ENCODE measurements at places on chromosomes 7 and 10.

GRCh38 chr10:77463499-77463898 is 174.1 kb downstream of the KCNMA1 start:
- no peak for DNase-seq

GRCh38 chr7:124263232-124263827 is 230.5 kb upstream of the TMEM229A start:
- no peak for DNase-seq

DNA sequence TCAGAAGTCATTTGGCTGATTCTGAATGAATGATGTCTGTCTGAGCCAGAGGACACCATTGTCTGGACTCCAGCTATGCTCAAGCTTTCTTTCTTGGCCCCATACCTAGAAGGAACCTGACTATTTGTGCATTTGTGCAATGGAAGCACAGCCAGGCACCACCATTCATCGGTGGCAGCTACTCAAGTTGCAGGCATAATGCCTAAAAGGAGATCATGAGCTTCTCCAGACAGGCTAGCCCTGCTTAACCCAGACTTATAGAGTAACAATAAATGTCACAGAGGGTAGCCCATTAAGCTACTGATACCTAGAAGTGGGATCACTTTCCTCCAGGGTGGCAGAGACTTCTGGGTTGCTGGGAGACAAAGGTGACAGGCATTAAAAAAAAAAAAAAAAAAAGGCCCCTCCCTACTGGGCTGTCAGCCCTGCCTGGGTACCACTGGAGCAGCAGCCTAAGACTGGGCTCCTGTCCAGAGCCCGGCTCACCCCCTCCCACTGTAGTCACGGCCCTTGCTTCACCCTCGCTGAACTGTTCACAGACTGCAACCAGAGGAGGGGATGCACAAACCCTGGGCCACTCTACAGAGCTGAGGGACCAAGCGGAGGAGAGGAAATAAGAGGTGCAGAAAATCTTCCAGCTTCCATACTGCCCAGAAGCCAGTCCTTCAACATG is 75.4 kb upstream of the ATP6V0A4 start:
- no peak for DNase-seq

- no peak for DNase-seq
Observed at GRCh38 chr10:42783181-42783549, 570 bp downstream of the BMS1 start.

DNA sequence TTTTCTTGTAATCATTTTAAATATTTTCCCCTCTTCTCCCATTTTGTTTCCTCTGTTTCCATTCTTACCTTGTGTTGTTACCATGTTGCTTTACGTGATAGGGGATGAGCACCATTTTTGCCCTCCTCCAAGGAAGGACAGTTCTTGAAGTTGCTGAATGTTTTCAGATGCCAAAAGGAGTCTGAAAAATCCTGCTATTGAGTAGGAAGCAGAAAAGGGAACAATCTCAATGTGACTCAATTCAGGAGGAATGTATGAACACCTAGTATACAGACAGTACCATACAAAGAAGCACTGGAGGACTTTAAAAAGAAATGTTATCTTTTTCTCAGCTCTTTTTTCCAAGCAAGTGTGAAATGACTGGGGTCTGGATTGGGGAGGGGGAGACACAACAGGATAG is 5.1 kb upstream of the NAMPT start:
- no peak for DNase-seq

DNA sequence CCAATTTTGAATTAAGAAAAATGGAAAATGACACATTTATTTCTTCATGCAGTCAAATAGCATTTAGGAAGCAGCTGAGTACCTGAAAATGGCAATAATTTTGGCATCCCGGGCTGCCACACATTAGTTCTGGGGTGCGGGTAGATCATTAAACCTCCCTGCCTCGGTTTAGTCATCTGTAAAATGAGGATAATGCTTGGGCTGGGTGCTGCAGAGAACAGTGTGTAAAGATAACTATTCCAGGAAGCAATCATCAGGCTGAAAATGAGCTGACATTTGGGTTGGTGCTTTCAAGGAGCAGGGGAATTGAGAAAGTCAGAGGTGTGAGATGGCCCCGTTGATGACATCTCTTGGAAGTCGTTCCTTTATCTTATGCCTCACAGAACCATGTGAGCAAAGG is 767.2 kb downstream of the PHTF2 start:
- no peak for DNase-seq

DNA sequence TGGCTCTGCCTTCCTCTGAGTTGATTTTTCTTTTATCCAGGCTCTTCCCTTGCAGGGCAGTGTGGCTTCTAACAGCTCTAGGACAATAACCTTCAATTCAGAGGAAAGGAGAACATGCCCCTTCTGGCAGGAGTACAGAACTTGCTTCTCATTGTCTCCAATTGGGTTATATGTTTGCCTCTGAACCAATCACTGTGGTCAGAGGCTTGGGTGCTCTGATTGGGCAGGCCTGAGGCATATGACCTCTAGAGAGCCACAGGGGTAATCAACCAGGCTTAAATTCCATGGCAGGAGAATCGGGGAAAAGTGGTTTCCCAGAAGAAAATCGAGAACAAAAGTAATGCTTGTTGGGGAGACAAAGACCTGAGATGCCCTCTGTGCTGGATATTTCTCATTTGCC is 240.0 kb downstream of the REEP3 start:
- no peak for DNase-seq

GRCh38 chr10:60652628-60653027 is 125.7 kb upstream of the CDK1 start:
- DNase-seq: no peak

GRCh38 chr10:31822150-31822549 is 106.5 kb downstream of the ARHGAP12 start:
- DNase-seq: no peak

DNA sequence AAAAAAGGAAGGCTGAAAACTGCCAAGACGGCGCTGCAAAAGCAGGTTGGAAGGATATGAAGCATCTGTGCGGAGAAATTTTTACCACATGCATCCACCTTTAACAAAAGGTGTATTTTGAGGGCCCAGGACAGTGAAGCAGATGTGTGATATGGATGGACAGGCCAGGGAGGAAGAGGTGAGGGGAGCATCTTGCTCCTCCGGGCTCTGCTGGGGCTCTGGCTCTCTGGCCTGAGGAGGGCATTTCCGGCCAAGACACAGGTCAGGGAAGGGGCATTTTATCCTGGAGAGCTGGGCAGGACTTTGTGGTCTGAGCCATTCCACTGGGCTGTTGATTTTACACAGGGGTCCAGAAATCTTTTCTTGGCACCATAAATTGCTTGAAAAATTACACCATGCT is 175.1 kb downstream of the ZMYND11 start:
- DNase-seq: no peak

DNA sequence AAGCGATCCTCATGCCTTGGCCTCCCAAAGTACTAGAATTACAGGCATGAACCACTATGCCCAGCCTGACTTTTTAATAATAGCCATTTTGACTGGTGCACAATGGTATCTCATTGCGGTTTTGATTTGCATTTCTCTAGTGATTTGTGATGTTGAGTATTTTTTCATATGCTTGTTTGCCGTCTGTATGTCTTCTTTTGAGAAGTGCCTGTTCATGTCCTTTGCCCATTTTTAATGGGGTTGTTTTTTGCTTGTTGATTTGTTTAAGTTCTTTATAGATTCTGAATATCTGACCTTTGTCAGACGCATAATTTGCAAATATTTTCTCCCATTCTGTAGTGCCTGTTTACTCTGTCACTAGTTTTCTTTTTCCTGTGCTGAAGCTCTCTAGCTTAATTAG is 219.2 kb upstream of the CTBP2 start:
- no peak for DNase-seq

GRCh38 chr10:132194726-132195125 is 8.0 kb downstream of the DPYSL4 start:
- DNase-seq: no peak

DNA sequence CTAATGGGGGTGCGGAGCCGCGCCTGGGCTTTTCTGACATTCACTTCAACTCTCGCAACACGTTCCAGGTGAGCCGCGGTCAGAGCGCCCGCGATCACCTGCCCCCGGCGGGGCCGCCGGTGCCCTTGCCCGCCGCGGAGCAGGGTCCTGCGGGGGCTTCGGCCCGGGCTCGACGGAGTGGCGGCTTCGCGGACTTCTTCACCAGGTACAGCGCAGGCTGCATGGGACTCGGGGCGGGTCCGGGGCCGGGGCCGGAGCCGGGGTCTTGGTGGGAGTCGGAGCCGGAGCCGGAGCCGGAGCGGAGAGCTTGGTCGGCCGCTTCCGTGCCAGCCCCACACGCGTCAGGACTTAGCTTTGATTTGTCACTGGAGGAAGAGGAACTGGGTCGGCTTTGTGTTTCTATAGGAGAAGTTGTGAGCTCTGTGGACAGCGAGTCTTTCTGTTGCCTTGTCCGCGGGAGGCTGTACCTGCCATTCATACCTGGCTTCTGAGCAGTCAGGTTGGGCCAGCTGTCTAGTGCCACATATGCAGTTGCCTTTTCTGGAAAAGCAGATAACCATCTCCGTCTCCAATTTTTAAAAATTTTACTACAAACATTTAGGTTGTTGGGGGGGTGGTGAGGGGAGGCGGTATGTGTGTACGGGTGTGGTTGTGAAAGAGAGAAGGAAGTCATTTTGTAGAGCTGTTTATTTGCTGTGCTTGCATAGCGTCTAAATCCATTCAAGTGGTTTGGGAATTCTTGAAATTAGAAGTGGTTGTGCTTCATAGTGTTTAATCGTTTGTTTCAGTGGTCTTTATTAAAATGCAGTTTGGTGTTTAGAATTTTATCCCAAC is 1.3 kb downstream of the TBC1D12 start:
- no peak for DNase-seq

- DNase-seq: no peak
Observed at GRCh38 chr7:3928727-3929515, 627.9 kb downstream of the SDK1 start.

DNA sequence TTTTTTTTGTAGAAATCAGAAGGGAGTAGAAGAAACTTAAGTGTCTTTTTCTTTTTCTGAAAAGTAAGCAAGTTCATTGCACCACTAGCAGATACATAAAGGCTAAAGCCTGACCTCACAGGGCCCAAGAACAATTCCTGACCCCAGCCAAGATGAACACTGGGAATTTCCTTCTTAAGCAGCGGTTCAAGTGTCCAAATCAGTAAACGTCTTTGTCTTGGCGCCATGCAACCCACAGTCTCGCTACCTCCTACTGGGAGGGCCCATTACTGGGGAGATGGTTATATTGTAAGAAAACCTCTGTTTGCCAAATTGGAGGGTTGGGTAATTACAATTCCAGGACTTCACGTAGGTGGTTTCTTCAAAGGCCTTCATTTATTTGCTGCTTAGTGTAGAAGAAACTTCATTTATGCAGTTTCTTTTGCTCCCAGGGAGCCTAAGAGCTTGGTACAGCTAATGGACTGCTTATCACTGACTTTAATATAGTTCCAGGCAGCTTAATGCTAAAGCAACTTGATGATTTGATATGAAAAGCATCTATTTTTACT is 58.3 kb upstream of the ADRB1 start:
- DNase-seq: no peak

- DNase-seq: no peak
Observed at GRCh38 chr7:9939176-9939575, 1034.5 kb upstream of the PHF14 start.

DNA sequence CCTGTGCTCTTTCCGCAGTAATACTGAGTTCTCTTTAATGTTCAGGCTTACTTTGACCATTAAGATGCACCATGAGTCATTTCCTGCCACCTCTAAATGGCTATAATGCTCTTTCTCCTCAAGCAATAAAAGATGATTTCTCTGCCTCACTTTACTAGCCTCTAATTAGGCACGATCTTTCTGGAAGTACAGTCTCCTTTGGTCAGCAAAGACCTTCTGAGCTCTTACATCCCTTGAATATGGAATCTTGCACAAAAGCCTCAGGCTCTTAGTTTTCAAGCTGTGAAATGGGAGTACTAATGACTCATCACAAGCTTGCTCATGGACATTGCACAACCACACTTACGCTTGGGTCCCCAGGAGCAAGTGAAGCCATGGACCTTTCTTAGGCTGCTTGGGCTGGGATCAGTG is 85.9 kb downstream of the FRMD4A start:
- no peak for DNase-seq

DNA sequence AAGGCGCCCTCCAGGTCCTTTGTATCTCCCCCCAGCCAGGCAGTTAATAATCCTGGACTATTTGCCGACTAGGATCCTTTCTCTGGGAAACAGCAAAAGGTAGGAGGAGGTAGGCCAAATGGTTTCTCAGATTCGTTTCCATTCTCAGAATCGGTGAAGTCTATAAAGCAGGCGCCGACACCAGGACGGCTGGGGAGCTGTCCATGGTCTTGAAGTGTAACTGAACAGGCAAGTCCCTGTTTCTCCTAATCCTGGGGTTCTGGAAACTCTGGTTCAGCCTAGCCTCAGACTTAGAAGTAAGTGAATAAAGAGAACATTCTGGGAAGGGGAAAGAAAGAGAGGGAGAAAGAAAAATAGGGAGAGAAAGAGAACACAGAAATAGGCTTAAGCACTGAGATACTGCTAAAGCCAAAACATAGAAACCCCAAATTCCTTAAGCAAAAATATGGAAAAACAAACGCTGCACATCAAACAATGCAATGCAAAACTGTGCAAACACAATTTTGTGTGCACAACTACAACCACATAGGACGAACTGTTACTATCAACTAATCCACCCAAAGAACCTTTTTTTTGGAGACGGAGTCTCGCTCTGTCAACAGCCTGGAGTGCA is 11.1 kb upstream of the INA start:
- peak; percentile 24 for DNase-seq

DNA sequence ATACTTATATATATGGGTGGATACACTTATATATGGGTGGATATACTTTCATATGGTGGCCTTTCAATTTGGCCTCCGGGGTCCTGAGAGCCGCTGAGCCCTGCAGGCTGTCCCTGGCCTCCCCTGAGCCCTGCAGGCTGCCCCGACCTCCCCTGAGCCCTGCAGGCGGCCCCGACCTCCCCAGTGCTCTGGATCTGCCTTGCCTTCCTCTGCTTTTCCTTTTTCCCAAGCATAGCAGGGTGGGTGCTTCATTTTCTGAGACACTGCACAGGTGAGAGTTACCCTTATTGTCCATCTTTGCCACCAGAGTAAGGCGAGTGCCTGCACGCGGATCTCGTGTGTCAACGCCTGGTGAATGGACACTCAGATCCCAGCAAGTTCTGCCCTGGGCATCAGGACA is 106.6 kb downstream of the VIPR2 start:
- DNase-seq: no peak

GRCh38 chr7:38476764-38477163 is 154.4 kb downstream of the AMPH start:
- no peak for DNase-seq

GRCh38 chr10:77377034-77377433 is 260.6 kb downstream of the KCNMA1 start:
- DNase-seq: no peak

DNA sequence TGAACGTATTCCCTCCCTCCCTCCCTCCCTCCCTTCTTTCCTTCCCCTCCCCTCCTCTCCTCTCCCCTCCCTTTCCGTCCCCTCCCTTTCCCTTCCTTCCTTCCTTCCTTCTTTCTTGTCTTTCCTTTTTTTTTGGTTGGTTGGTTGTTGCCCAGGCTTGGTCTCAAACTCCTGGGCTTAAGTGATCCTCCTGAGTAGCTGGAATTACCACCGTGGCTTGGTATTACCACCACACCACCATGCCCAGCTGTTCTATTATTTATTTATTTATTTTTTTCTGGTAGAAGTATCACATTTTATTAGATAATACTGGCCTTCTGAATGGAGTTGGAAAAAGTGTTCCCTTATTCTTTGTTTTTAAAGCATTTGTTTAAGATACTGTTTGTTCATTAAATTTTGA is 95.9 kb downstream of the PHF14 start:
- DNase-seq: no peak

Measured in fibroblast of skin of left biceps (primary cell).